Progenitor cell of endocrine pancreas (in vitro differentiated cells): ENCODE measurements at places on chromosomes 7 and 10.

- H3K4me1 ChIP-seq, result peaks cover 7% of the 10 kb centered on the region
- H3K36me3 ChIP-seq, result no peaks in the 10 kb centered on the region
- H3K27ac ChIP-seq, result no peak overlapping the region
- H3K27me3 ChIP-seq, result no peaks in the 10 kb centered on the region
These were observed 155.6 kb downstream of the PKD1L1 start for GRCh38 chr7:47792521-47793121.

GRCh38 chr7:68306692-68307107 is 1291.6 kb upstream of the AUTS2 start:
- H3K4me3 ChIP-seq, result no peak overlapping the region
- H3K27ac ChIP-seq, result no peak overlapping the region
- no peak for DNase-seq
- H3K4me1 ChIP-seq, result no peaks in the 10 kb centered on the region

- no peak overlapping the region for H3K4me3 ChIP-seq
- no peaks in the 10 kb centered on the region for H3K36me3 ChIP-seq
- H3K27ac ChIP-seq, result no peak overlapping the region
- peaks cover 2% of the 10 kb centered on the region for H3K4me1 ChIP-seq
These were observed 391.4 kb downstream of the NRG3 start for GRCh38 chr10:82266438-82266837.

DNA sequence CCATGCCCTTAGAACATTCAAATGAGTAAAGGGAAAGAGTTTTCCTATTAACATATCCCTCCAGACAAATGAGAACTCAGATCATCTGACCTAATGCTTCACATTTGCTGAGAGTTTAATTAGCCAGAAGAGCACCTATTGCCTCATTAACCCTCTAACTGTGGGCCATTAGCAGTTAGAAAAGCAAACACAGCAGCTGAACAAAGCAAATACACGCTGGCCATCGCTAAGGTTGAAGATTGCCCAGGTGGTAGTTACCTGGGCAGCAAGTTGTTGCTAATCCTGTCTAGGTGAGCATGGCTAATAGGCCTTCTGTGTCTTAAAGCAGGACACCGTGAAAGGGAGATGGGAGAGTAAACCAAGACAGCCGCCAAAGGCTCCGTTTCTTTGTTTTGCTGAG is 49.9 kb upstream of the UCN3 start:
- H3K27ac ChIP-seq, result peak overlapping the region; percentile 68
- H3K27me3 ChIP-seq, result peaks cover 4% of the 10 kb centered on the region
- peaks cover 15% of the 10 kb centered on the region for H3K4me1 ChIP-seq
- H3K36me3 ChIP-seq, result no peaks in the 10 kb centered on the region
- H3K4me3 ChIP-seq, result no peak overlapping the region

DNA sequence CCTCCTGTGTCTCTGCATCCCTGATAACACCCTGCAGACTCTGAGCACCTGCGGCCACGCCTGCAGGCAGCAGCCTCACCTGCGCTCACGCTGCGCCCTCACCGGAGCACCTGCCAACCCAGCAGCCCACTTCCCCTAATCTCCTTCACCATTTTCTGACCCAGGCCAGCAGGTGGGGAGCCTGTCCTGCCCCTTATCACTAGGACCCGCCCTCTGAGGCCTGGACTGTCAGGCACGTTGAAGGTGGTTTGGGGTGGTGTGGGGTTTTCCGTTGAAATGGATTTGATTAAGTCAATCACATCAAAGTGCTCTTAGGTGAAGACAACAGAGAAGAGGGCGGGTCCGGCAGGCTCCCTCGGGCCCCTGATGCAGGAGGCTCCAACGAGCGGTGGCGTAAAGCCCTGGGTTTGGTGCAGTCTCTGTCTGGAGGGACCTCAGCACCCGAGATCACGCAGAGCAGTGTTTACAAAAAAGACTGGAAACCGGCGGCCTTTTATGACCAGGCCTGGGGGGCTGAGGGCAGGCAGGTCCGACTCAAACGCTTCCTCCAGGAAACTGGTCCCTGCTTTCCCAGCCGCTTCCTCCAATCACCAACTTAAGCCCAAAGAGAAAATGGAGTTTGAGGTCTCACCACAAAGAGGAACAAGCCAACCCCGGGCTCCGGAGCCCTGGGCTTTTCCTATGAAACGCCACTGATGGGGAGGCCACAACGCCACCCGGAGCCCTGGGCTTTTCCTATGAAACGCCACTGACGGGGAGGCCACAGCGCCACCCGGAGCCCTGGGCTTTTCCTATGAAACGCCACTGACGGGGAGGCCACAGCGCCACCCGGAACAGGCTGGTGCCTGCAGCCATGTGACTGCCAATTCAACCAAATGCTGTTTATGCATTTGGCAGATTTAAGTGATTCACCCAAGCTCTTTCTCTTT is 45.5 kb downstream of the DPYSL4 start:
- no peak overlapping the region for H3K27ac ChIP-seq
- no peaks in the 10 kb centered on the region for H3K4me1 ChIP-seq
- no peaks in the 10 kb centered on the region for H3K36me3 ChIP-seq
- DNase-seq, result no peak
- no peak overlapping the region for H3K4me3 ChIP-seq

DNA sequence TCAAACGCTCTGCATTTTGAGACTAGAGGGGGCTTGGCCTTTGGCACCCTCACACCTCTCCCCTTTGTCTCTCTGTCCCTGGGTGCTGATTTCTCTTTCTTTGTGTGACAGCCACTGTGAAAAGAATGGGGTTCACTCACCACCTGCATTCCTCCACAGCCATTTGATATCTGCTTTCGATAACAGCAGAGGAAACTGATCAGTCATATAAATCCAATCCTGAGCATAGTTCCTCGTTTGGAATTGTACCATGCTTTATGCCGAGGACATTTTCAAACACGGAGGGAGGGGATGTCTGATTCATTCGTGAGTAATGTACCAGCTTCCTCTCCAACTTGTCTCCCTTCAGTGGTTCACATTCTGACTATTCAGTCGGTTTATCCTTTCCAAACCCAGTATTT is 15.8 kb downstream of the MET start:
- no peaks in the 10 kb centered on the region for H3K27me3 ChIP-seq
- no peak for DNase-seq
- no peak overlapping the region for H3K4me3 ChIP-seq
- H3K27ac ChIP-seq, result peak overlapping the region; percentile 75

- H3K36me3 ChIP-seq, result peaks cover 27% of the 10 kb centered on the region
- H3K27ac ChIP-seq, result no peak overlapping the region
- no peak for DNase-seq
These were observed 118.7 kb downstream of the MAD1L1 start for GRCh38 chr7:2114052-2114451.

DNA sequence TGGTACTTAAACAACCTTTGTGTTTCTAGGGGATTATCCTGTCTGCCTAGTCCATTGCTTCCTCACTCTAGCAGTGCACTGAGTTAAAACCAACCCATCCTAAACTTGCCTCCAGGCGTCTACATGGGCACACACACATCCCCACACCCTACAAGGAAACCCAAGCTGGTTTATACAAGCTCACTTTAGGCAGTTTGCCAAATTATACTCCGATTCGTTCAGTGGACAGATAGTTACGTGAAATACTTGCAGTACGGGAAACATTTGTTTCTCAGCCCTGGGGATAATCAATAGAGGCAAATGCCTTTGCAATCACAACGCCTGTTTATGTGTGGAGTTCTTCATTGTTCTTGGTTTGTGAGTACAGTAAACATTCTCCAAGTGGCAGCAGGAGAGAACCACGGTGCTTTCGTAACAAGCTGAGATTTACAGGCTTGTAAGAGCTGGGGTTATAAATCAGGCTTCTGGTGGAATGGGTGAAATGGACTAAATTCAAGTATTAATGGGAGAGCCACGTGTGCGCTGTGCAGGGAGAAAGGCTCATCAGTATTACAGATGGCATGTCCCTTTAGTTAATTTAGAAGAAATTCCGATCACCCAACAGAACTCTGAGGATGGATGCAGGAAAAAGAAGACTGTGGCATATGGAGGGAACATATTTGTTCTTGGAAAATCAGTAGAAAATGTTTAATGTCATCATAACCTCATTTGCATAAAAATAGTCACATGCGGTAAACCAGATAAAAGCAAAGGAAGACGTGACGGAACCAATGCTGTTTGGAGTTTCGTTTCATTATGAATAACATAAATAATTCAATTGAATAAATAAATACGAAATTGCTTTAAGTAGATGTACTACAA is 217.1 kb downstream of the GALNT17 start:
- H3K4me1 ChIP-seq, result peaks cover 19% of the 10 kb centered on the region
- H3K36me3 ChIP-seq, result no peaks in the 10 kb centered on the region
- no peaks in the 10 kb centered on the region for H3K27me3 ChIP-seq

DNA sequence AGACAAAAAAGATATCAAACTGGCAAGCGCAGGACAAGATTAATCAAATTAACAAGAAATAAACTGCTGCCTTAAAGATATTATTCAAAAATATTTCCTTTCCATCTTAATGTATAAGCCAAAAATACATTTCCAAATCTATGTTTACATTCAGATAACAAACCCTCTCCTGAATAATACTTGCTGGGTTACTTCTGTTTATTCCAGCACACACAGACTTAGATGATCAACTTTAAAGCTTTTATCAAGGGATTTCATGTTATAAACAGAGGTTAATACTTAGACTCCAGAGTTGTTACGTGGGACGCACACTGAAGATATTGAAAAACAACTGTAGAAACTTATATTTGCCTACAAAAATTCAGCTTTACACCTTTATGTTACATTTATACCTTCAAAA is 33.6 kb downstream of the LMOD2 start:
- H3K4me3 ChIP-seq, result no peak overlapping the region
- peaks cover 14% of the 10 kb centered on the region for H3K36me3 ChIP-seq
- H3K27me3 ChIP-seq, result no peaks in the 10 kb centered on the region
- H3K27ac ChIP-seq, result peak overlapping the region; percentile 63
- peaks cover 3% of the 10 kb centered on the region for H3K4me1 ChIP-seq

- no peak overlapping the region for H3K27ac ChIP-seq
- H3K4me3 ChIP-seq, result no peak overlapping the region
- H3K27me3 ChIP-seq, result no peaks in the 10 kb centered on the region
- no peak for DNase-seq
These were observed 102.5 kb upstream of the APBB1IP start for GRCh38 chr10:26335574-26336093.
